ENCODE measurements at places on chromosomes 5 and 9.

- DNase-seq, result peak; percentile 42
Observed at GRCh38 chr5:19519448-19519847, 468.6 kb downstream of the CDH18 start.

DNA sequence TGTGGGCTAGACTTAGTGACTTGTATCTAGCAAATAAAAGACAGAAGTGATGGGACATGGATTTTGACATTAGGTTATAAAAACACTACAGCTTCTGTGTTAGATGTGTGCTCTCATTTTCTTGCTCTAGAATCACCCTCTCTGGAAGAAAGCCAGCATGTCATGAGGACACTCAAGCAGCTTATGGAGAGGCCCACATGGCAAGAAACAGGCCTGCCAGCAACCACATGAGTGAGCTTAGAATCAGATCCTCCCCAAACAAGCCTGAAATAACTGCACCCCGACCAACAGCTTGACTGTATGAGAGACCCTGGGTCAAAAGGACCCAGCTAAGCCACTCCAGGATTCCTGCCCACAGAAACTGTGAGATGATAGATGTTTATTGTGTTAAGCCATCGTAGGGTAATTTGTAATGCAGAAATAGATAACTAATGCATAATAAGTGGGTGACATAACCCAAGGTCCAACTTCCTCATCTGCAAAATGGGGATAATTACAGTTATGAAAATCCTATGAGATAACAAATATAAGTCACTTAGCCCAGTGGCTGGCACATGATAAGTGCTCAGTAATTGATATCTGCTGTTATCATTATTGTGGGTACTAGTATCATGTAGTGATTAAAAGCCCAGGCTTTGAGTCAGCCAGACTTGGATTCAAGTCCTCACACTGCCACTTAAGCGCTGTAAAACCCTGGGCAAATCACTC lies 86.5 kb downstream of the KLHL3 start:
- DNase-seq, result no peak

GRCh38 chr9:23554686-23555085 lies 271.4 kb downstream of the ELAVL2 start:
- no peak for DNase-seq

GRCh38 chr9:115254287-115255180 lies 136.6 kb upstream of the TNC start:
- peak; percentile 26 for DNase-seq

DNA sequence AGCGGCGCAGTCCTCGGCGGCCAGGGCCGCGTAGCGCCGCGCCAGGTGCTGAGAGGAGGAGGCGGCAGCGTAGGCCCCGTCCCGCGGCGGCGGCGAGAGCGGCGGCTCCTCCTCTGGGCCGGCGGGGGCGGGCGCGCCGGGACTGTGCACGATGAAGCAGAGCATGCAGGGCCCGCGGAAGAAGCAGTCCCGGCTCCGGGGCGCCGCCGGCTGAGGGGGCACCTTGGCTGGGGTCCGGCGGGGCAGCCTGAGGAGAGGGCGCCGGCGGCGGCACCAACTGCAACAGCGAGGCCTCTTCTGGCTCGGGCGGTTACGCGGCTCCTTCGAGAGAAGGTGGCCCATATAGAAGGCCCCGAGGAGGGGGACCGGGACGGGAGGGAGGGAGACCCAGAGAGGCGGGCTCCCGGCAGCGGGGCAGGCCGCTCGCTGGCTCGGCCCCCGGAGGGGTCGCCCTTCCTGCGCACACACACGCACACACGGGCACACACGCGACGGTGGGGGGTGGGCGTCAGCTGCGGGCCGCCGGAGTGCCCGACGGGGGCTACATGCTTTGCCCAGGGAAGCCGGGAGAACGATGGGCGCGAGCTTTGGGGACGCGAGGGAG lies 446 bp downstream of the FBXL17 start:
- peak; percentile 40 for DNase-seq

GRCh38 chr5:133108481-133108921 lies 56.7 kb downstream of the HSPA4 start:
- DNase-seq, result no peak

DNA sequence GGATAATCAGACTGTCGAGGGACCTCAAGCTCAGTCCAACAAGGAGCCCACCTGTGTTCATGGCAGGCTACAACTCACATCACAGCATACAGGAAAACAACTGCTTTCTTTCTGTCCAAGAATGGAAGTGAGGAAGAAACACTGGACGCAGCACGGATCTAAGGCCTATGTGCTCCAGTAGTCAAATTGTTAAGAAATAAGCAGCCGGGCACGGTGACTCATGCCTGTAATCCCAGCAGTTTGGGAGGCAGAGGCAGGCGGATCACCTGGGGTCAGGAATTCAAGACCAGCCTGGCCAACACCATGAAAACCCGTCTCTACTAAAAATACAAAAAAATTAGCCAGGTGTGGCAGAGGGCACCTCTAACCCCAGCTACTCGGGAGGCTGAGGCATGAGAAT lies 427.8 kb downstream of the BNC2 start:
- peak; percentile 57 for DNase-seq

DNA sequence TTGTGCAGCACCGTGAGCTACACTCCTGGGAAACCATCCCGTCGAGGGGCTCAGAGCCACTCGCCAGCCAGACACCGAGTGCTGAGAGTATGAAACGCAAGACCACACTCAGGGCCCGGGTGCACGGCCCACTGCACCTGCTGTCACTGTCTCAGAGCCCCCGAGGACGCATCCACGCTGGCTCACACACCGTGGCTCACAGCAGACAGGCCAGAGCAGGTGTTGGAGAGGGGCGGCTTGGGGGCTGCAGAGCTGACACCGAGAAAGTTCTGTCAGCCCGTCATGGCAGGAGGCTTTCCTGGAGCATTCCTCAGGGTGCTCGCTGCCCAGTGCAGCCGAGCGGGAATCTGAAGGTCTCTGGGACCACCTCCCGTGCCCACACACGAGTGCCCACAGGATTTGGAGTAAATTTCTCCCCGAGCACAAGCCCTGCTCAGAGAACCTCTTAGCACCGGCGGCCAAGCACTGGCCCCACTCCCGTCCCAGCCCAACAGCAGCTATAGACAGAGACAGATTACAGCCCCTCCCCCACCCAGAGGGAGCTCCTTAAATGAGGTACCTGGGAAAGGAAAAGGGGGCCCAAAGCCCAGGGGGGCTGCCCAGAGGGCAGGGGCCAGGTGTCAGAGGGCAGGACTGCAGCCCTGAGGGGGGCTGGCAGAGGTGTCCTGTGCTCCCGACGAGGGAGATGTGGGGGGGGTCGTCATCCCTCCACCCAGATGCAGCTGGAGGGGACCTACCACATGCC lies 56.0 kb upstream of the SARDH start:
- no peak for DNase-seq

- DNase-seq, result peak; percentile 88
Observed at GRCh38 chr9:96251451-96251850, 50.5 kb downstream of the HSD17B3 start.

- DNase-seq, result no peak
Observed at GRCh38 chr9:129761901-129762369, 9.1 kb upstream of the PTGES start.
